Stimulated activated CD8-positive, alpha-beta memory T cell treated with anti-CD3 and anti-CD28 coated beads, Interleukin-4, amount 100 ng/mL, for 48 hours (primary cell): ENCODE measurements at places on chromosomes 6 and 20.

DNA sequence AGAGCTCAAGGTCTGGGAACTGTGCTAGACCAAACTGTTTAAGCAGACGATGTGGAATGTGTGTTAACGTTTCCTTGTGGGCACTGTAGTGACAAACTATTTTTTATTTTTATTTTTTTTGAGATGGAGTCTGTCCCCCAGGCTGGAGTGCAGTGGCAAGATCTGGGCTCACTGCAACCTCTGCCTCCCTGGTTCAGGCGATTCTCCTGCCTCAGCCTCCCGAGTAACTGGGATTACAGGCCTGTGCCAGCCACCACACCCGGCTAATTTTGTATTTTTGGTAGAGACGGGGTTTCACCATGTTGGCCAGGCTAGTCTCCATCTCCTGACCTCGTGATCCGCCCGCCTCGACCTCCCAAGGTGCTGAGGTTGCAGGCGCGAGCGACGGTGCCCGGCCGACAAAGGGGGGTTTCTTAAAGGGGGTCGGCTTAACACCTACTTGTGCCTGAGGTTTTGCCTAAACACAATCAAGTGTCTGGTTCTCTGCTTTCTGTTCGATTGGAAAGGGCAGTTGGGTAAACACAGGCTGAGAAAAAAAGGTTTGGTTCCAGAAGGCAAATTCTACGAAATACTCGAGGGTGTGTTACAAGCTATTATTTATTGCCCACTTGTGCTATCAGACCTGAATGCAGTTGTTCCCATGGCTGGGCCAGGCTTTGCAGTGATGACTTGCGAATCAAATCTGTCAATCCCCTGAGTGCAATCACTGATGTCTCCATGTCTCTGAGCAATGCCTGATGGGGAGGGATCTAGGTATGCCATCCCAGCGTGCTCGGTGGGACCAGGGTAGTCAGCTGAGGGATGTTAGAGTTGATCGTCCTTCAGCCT, 1.3 kb downstream of the NOP56 start:
- no peak for DNase-seq

GRCh38 chr6:108176281-108177089, 10.7 kb downstream of the NR2E1 start:
- no peak for DNase-seq

GRCh38 chr20:1707588-1708449, 50.2 kb upstream of the SIRPG start:
- DNase-seq = no peak

DNA sequence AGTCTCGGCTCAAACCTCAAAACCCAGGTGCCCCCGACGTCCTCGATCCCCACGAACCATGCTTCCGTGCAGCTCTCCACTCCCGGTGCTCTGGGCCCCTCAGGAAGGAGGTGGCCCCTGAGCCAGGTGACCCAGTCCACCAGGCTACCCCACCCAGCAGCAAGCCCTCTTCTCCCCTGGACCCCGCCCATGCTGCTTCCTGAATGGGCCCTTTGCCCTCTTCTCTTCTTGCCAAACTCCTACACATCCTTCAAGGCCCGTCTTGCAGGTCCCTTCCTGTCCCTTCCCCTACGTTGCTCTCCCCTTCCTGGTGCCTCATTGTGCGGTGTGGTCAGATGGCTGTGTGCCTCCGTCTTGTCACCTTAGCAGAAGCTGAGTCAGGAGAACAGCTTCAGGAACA, 3.4 kb upstream of the GATA5 start:
- no peak for DNase-seq

GRCh38 chr6:18306977-18307376, 42.6 kb upstream of the DEK start:
- no peak for DNase-seq
